Stimulated activated CD8-positive, alpha-beta memory T cell treated with anti-CD3 and anti-CD28 coated beads, Interleukin-4, amount 100 ng/mL, for 1 hour (primary cell): ENCODE measurements at places on chromosomes 13 and 19.

DNA sequence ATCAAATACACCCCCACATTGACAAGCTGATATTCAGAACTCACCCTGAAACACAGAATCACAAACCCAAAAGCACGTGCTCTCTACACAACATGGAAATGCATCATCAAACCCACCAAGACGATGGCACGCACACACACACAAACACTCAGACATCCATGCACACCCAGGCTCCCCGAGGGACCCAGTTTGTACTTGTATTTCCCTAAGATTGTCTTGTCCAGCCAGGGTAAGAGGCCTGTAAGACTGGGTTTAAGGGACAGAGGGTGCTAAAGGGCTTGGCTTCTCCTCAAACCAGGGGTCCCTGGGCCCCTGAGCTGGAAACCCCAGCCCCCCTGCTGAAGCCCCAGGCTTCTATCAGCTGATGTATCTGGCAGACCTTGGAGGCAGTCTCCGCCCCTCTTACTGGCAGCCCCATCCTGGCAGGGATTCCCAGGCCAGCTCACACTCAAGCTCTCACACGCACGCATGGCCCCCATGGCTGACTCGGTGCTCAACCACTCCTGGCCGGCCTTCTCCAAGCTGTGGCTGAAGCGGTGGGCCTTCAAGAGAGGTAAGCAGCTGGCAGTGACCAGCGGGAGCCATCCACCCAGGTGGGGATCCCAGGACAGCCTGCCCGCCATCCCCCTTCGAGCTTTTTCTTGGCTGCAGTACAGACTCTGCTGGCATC lies 6.5 kb downstream of the ARHGEF18 start:
- no peak for DNase-seq

GRCh38 chr13:26624572-26624971 lies 67.1 kb downstream of the WASF3 start:
- DNase-seq, result no peak

GRCh38 chr13:30354493-30355383 lies 47.4 kb upstream of the KATNAL1 start:
- DNase-seq, result no peak

GRCh38 chr19:8487137-8487851 lies 15.1 kb downstream of the PRAM1 start:
- DNase-seq, result no peak

DNA sequence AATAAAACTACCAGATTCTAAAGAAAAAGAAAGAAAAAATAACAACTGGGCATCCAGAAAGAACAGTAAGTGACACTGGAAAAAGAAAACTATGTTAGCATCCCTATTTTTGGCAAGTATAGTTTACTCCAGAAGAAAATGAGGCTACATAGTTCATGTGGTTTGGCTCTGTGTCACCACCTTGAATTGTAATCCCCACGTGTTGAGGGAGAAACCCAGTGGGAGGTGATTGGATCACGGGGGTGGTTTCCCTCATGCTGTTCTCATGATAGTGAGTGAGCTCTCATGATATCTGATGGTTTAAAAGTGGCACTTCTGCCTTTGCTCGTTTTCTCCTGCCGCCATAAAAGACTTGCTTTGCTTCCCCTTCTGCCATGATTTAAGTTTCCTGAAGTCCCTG lies 76.9 kb downstream of the ITGBL1 start:
- DNase-seq, result no peak

DNA sequence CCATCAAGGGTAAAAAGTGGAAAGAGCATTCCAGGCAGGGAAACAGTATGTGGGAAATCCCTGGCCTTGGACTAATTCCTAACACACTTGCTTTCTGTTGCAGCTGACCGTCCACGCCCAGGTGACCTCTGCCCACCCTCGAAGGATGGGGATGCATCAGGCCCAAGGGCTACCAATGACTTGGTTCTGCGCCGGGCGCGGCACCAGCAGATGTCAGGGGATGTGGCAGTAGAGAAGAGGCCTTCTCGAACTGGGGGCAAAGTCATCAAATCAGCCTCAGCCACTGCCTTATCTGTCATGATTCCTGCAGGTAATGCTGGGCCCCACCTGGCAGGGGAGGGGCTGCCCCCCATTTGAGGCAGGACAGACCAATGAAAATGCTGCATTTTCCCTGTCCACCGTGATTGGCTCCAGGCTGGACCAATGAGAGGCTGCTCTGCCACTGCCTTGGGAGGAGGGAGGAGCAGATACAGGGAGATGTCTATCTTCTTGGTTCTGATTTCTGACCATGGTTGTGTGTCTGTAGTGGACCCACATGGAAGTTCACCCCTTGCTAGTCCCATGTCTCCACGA lies 12.6 kb downstream of the DNASE2 start:
- no peak for DNase-seq
